NAMALWA (cell line): ENCODE measurements at places on chromosomes 5 and 9.

DNA sequence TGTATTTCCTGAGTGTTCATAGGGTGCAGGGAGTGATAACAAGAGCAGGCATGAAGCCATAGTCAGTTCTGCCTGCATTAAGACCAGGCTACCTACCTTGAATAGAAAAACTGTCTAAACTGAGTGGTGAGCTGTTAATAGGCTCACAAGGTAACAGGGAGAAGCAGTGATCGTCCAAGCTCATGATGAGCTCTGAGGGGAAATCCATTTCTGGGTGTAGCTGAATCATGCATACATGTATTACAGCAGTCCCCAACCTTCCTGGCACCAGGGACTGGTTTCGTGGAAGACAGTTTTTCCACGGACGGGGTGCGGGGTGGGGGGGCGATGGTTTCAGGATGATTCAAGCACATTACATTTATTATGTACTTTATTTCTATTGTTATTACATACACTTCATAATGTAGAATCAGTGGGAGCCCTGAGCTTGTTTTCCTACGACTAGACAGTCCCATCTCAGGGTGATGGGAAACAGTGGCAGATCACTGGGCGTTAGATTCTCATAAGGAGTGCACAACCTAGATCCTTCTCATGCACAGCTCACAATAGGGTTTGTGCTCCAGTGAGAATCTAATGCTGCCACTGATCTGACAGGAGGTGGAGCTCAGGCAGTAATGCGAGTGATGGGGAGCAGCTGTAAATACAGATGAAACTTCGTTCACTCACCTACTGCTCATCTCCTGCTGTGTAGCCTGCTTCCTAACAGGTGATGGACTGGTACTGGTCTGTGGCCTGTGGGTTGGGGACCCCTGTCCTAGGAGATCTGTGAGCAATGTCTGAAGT is 100.0 kb upstream of the IL6ST start:
- DNase-seq, result no peak

- DNase-seq, result no peak
Observed at GRCh38 chr9:132632413-132633129, 37.2 kb downstream of the DDX31 start.

DNA sequence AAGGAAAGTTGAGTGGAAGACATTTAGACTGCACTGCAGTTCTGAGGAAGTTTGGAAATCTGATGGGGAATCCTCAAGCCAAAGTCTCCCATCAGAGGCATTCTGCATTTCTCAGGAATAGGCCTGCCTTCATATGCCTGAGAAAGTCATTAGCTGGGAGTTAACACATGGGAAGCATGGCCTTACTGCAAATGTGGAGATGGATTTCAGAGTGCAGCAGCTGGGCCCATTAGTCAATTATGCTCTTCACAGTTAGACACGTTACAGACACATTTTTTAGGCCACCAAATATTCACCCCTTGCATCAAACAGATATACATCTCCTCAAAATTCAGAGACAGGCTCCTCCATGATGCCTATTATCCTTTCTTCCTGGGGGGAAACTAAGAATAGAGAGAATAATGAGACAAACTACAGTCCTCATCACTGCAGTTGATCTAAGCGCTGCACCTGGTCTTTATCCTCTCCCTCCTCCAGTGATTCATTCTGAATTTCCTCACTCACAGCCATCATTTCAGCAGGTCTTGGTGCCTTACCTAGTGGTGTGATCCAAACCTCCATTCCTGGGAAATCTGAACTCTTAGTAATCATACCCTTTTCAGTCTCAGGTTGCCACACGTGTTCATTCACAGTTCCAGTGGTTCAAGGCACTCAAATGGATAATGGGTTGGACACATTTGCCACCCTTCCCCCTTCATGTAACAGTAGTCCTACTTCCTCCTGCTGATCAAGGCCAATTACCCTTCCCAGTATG is 47.9 kb upstream of the PPP2CA start:
- no peak for DNase-seq

DNA sequence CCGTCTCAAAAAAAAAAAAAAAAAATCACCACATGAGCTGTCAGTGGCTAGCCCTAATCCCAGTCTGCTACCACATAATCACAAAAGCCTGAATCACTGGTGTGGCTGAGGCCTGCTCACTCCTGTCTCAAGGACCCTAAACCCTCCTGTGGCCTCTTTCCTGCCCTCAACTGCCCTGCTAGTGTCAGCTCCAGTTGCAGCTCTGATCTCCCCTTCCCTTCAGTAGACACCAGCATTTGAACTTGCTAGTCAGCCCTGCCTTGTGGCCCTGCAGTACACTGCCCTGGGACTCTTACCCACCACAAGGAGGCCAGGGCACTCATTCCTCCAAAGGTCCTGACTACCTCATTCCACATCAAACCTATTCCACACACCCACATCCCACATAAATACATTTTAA is 9.5 kb upstream of the P4HA2 start:
- DNase-seq, result peak; percentile 39

GRCh38 chr9:112836394-112836793 is 54.3 kb downstream of the SLC46A2 start:
- DNase-seq, result no peak

DNA sequence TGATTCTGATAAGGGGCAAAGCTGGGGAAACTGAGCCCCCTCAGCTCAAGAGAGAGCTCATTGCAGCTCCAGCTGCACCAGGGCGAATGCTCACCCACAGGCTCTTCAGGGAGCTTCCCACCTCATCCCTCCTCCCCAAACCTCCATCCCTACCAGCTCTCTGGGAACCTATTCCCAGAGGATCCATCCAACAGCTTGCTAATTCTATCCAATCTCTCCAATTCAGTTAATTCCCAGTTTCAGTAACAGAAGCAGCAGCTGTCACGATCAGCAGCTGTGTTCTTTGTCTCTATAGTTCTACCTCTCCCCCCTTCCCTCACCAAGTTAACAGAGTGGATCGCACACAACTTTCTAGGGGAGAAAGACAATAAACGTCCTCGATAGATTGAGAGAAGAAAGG is 135.5 kb upstream of the EFNA5 start:
- DNase-seq, result no peak

DNA sequence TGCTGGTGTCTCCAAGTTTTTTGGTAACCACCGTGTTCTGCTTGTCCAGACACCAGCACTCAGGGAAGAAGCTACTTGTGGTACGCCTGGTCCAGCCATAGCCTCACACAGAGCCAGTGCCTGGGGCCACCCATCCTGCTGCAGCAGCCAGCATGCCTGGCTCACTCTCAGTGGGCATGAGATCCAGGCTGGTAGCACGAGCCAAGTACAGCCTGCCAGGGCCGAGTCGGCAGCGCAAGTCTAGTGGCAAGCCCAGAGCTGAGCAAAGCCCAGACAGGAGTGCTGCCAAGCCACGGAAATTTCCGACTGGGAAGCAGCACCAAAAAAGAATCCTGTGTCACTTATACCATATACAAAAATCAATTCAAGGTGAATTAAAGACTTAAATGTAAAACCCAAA is 36.3 kb upstream of the FBXL17 start:
- DNase-seq, result no peak

- DNase-seq, result no peak
Observed at GRCh38 chr5:168642019-168642418, 62.9 kb upstream of the PANK3 start.

GRCh38 chr9:105258225-105258737 is 13.8 kb downstream of the SLC44A1 start:
- DNase-seq, result no peak

- DNase-seq, result peak; percentile 53
Observed at GRCh38 chr9:86354818-86355309, 654 bp upstream of the TUT7 start.

DNA sequence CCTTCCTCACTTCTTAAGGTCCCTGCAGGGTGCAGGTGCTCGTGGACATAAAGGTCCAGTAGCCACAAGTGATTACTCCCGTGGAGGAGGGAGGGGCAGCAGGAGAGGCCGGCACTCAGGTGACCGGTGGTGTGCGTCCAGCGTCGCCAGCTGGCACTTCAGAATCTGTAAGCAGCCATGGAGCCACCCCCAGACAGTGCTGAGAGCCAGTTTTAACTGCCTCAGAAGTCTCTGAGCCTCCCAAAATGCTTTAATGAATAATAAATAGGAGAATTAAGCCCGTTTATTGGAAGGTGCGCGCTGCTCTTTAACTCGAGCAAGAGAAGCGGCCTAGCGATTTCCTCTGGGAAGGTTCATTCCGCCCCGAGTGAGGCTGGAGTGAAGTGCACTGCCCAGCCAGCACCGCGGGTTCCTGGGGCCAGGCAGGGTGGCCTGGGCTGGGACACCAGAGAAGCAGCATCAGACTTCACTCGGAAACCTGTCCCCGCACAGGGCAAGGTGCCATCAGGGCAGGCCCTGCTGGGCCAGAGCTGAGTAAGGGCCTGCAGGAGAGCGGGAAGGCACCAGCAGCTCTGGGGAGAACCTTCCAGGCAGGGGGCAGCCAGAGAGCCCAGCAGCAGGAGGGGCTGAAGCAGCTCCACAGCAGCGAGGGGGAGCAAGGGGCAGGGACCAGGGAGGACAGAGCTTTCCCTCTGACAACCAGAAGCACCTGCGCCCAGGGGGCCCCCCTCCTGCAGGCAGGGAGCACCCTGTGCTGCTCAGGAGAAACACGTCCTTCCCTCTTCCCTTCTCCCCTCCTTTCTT is 61.2 kb downstream of the VAV2 start:
- no peak for DNase-seq

GRCh38 chr5:88085462-88085861 is 183.2 kb downstream of the TMEM161B start:
- DNase-seq, result no peak

DNA sequence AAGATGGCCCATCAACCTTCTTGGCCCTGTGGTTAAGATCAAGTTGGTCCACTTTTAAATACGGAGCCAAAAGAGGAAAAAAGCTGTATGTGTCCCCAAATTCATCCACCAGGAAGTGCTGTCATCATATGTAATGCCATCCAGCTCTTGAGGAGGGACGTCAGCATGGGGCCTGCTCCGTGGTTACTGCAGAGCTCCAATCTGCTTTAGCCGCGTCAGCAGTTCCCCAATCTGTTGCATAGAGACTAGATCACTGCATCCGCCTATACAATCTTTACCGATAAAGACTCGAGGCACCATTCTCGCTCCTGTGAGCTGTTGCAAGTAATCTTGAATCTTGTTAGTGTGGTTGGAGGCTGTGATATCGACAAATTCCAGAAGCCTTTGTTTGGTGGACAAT is 65.7 kb downstream of the GABRA6 start:
- no peak for DNase-seq

DNA sequence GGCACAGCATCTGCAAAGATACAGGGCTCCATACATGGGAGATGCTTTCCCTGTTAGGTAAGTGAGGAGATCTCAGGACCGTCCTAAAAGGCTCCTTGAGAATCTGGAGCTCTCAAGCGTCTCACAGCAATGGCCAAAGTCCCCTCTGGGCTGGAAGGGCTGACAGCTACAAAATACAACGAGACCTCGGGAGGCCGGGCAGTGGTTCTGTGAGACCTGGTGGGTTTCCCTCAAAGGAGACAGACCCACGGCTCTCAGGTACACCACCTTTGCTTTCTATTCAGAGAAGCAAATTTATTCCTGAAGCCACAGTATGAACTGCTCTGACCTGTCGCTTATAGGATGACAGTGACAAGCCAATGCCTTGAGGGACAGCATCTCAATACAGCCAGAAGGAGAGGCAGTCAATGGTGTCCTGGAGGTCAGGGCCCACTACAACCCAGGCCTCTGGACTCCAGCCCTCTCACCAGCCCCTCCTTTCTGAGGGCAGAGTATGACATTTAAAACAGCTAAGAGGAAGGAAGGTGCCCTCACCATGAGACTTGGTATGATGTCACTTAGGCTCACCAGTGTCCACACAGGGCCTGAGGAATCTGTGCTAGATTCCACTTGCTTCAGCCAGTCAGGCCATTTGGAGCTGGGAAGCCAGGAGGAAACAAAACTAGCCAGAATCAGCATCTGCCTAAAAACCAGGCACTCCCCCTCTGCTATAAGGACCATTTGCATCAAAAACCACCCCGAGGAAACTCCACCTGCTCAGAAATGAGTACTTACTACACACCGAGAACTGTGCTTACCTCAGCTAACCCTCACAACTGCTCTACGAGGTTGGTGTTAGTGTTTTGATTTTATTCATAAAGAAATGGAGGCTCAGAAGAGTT is 86.5 kb upstream of the FSTL4 start:
- DNase-seq, result no peak

DNA sequence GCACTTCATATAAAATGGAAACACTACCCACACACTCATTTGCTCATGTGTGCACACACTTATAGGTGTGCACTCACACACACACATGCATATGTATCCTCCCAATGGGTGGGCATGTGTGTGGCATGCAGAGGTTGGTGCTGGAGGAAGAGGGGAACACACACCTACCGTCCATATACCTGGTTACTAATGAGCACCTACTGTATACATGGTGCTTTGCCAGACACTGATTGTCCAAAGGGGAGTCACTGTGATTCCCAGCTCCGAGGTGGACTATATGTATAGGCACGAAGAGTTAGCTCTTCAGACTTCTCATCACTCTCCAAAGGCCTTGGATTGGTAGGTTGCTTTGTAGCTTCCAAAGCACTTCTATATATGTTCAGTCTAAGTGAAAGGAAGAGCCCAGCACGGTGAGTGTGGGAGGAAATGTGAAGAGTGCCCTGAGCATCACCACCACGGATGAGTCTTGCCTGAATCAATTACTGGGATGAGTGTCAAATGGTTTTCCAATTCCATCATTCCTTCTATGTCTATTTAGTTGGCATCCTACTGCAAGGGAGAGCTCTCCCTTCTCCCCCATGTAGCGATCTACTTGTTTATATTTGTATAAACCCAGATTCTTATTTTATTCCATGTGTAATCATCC is 12.6 kb upstream of the ERGIC1 start:
- DNase-seq, result no peak

- DNase-seq, result peak; percentile 5
Observed at GRCh38 chr5:140875085-140876065, at the start of gene PCDHA12. Gene PCDHA12, plus strand, starts transcription at chr5:140875308. Its CDS starts 165 bp downstream, at chr5:140875473.

DNA sequence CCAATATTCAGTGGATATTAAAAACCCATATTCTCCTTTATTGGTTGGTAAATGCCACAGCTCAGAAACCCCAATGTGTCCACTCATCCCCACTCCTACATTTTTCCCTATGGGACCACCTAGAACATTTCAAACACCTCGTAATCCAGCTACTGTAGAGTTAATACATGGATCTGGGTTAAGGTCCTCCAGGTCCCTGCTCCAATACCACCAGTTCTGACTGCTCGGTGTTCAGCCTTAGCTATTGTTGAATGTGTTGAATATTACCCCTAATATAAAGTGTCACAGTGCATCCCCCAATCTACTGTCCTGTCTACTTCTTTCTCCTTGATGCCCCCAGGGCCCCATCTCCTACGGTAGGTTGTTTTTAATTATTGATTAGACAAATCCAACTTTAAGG is 231.5 kb downstream of the PCSK1 start:
- DNase-seq, result no peak

DNA sequence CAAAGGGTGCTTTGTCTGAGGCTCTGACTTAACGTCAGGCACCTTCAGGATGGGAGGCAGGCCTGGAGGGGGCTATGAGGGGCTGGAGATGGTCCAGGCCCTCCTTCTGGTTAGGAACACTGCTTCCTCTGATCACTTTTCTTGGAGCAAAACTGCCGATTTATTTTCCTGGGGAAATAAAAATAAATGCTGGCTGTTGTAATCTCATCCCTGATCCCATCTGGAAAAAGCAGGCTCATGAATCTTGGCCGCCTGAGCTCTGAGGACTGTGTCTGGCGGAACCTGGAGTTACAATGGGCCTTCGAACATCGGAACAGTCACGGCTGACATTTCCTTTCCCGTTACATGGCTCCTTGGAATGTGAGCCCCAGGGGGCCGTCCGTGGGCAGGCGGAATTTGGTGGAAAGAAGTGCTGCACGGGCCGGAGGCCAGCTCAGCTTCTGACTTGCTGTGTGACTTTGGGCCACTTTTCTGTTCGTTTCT is 157.8 kb downstream of the RGS3 start:
- no peak for DNase-seq
